ENCODE measurements at places on chromosomes 1 and 21.

DNA sequence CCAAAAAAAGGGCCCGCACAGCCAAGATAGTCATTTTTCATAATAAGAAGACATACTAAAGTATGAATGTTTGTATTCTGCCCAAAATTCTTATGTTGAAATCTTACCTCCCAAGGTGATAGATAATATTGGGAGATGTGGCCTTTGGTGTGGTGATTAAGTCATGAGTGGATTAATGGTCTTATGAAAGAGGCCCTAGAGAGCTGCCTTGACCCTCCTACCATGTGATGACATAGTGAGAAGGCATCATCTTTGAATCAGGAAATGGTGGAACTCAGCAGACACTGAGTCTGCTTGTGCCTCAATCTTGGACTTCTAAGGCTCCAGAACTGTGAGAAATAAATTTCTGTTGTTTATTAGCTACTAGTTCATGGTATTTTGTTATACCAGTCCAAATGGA is 11.8 kb upstream of the RNPC3 start:
- no peak for DNase-seq

DNA sequence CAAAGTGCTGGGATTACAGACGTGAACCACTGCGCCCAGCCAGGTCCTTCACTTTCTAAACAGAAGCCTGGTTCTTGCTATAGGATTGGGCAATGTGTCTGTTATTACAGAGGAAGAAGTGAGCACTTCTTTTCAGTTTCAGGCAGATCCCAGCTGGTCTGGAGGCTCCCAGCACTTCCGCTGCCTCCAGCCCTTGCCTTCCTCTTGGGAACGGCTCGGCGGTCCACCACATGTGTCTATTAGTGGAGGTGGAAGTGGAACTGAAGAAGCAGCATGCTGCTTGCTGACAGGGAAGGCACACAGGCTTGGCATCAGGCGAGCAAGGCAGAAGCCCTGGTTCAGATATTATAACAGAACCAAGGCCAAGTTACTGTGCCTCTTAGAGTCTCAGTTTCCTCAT is 17.0 kb downstream of the MKNK1 start:
- no peak for DNase-seq

DNA sequence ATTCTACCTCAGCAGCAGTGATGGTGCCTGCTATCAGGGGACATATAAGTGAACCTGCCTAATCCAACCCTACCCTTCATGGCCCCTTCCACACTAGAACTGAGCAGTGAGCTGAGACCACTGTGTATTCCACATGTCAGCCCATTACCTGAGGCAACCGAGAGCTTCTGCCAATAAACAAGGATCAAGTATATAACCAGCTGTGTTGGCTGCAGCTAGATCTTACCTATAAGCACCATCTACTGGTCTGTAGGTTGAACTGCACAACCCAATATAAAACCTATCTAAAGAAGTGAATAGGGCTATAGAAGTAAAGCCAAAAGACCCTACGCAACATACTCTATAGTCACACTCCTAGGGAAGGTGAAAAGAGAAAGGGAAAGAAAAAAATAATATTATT is 376.9 kb downstream of the HHIPL2 start:
- DNase-seq = peak; percentile 23

DNA sequence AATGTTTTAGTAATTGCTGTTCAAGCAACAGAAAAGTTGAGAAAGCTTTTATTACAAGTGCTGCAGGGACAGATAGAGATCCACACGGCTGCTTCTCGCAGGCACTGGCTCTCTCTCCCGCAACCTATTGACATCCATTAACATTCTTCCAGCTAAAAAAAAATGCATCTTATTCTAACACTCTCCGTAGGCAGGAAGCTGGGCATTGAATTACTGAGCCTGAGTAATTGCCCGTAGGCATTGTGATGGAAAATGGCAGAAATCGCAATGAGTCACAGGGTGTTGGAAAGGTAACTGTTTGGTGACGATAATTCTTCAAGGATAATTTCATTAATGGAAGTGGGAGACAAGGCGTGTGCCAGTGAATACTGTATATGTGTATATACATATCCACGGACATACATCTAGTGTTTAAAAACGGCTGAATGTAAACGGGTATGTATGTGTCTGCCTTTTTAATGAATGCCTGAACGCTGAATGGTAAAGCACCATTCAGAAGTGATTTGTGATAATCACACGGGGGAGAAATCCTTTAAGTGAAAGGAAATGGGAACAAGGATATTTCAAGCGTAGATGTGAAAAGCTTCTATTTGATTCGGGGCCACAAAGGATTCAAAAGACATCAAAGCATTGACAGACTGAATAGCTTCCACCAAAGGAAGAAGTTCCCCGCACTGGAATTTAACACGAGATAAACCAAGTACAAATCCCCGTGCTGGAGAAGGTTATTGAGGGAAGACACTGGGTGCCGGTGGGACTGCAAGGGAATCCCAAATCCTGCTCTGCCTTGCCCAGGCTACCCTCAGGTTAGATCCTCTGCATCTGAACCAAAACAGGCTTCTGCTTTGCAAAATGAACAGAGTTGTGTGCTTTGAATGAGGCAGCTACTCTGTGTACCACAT is 567.2 kb downstream of the NPHP4 start:
- no peak for DNase-seq

- DNase-seq = no peak
These were observed 538 bp upstream of the RCAN1 start for GRCh38 chr21:34615487-34615814.

DNA sequence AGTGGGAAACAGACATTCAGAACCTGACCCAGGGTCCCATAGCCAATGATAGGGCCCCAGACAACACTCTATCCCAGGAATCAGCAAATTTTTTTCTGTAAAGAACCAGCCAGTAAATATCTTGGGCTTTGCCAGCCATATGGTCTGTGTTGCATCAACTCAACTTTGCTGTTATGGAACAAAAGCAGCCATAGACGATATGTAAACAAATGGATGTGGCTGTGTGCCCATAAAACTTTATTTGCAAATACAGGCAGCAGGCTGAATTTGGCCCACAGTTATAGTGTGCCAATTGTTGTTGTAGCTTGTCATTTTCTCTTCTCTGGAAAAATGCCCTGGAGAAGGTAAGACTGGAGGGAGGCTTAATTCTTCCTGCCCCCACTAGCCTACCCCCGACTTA is 431.1 kb upstream of the VAMP3 start:
- no peak for DNase-seq

GRCh38 chr1:21914450-21914849 is 22.7 kb downstream of the HSPG2 start:
- DNase-seq = no peak

- no peak for DNase-seq
These were observed 840.7 kb upstream of the ADAMTS5 start for GRCh38 chr21:27807596-27807995.

- no peak for DNase-seq
These were observed 125.1 kb downstream of the ETS2 start for GRCh38 chr21:38930853-38931252.

GRCh38 chr1:41319106-41319755 is 42.0 kb upstream of the FOXO6 start:
- DNase-seq = no peak

GRCh38 chr21:20661745-20662422 is 336.3 kb upstream of the NCAM2 start:
- no peak for DNase-seq

- DNase-seq = no peak
These were observed 81.6 kb downstream of the MATN1 start for GRCh38 chr1:30641572-30642353.
